ENCODE measurements at places on chromosomes 3 and 15.

DNA sequence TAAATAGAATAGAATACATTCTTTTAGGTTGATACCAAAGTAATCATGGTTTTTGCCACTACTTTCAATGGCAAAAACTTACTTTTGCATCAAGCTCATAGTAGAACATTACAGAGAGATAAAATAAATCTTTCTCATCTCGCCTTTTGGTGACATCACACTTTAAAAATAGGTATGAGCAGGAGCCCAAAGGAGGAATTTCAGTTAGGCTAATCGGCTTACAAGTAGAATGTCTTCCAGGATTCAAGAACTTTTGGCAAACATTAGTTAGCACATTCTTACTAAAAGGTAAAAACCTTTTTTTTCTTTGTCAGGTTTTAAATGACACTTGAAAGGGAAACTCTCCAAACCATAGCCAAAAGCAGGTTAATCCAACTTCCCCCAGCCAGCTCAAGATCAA lies 59.7 kb upstream of the CMSS1 start:
- DNase-seq = no peak

DNA sequence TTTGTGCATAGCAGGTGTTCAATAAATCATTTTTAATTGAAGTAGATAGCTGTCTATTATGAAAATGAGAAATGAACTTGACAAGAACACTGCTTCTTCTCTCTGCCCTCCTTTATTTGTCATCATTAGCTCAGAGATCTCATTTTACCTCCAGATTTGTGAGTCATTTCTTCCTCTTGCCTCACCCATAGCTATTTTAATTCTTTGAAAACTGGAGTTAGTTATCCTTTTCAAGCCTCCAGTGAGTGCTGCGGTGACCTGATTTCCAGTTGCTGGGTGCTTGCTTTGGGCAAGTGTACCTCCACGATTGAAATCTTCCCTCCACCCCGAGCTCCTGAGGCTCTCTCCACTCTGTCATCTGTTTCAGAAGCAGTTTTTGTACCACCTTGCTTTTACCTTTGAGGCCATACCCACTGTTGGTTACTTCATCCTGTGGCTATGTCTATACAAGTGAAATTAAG lies 114.6 kb downstream of the NFKBIZ start:
- no peak for DNase-seq

DNA sequence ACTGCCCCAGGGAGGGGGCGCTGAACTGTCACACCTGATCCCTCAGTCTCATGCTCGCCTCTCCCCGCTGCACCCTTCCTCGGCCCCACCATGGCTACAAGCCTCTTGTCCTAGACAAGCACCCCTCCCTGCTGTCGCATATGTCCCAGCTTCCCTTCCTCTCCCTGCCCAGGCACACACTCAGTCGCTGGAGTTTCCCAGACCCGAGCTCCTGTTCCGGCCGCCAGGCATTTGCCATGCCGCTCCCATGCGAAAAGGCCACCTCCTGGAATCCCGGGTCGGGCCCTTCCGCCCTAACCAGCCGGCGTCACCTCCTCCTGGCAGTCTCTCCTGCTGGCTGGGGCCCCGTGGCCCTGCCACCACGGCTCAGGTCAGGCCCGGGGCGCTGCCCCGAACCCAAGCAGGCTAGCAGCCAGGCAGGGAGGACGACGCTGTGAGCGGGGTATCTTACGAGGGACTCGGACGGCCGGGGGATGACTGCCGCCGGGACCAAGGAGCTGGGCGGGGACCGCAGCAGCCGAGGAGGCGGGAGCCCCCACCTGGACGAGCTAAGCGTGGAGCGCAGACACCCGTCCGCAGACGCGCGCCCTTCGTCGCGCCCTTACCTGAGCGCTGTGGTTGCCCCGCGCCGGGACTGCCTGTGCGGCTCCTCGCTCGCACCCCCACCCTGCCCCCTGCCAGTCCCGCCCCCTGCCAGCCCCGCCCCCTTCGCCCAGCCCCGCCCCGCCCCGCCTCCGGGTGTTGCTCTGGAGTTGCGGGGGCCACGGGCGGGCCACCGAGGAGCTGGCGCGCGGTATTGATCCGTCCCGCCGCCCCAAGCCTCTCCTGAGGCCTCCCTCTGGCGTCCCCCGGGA lies at the start of gene ALS2CL:
TSS of gene ALS2CL (minus strand) at position 642 of the 854 bp plus-strand sequence. CDS start 4,239 bp downstream, outside the sequence.
- peak; percentile 99 for DNase-seq

DNA sequence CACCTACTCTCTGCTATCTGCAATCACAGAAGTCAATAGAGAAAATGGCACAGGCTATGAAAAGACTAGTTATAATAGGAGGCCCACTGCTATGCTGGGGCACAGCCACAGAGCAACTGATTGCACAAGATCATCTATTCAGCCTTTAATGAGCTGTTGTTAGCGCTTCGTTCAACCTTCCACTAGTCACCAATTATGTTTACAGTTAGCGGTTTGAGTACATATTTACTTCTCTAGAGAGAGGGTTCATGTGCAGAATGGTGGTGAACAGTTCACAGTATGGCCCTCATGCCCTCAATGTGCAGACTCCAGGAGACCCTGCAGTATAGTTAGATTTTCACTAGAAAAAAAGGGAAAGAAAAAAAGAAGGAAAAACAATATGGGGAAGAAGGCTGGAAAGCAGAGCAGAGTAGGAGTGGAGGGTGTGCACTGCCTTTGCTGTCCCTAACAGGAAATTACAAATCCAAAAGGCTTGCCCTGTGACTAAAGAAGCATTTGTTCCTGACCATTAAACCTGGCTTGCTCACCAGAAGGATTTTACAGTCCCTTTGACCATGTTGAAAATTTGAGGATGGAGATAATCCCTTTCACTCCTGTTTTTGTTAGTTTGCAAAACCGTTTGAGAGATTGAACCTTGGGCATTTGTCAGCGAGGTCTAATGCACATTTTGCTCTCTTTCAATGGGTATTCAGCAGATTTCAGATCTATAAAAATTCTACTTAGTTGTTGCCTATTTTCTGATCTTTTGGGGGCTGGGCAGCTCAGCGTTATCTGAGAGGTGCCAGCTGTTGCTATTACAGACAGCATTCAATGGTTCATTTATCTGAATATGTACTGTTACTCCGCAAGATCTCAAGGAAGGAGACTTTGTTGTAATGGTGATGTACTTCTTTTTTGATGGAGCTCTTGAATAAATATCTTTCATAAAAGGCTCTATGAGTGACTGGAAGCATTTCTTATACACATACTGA lies 296.1 kb downstream of the LSAMP start:
- no peak for DNase-seq

GRCh38 chr15:59991834-59992233 lies 12.3 kb upstream of the FOXB1 start:
- DNase-seq = no peak

GRCh38 chr15:46708226-46708625 lies 1009.1 kb upstream of the SEMA6D start:
- no peak for DNase-seq

GRCh38 chr3:133828576-133829309 lies 23.1 kb downstream of the SRPRB start:
- DNase-seq = peak; percentile 80

DNA sequence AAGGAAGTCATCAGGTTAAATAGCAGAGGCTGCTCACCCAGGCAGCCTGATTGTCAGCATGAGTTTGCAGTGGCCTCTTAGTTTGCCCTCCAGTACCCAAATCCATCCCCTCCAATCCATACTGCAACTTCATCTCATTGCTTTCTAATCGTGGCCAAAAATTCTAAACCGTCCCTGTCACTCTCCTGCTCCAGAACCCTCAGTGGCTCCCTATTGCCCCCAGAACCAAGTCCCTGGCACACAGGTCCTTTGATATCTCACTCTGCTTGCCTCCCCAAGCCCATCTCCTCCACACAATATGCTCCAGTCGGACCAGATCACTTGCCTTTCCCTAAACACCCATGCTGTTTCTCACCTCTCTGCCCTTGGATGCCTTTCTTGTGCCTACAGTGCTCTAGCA lies 49.7 kb downstream of the ST8SIA2 start:
- no peak for DNase-seq

DNA sequence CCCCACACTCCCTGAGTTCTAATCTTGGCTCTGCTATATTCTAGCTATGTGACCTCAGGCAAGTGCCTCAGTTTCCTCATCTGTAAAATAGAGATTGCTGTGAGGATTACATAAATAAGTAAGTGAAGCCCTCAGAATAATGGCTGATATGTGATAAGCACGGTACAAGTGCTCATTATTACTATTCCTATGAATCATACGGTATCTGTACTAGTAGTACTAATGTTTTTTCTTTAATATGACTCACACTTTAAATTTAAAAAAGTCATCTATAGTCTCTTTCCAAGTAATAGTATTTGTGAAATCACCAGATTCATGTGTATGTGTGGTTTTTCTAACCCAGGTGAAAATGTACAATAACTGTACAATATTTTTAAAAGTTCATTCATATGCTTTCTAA lies 58.7 kb downstream of the CLDN11 start:
- DNase-seq = no peak

DNA sequence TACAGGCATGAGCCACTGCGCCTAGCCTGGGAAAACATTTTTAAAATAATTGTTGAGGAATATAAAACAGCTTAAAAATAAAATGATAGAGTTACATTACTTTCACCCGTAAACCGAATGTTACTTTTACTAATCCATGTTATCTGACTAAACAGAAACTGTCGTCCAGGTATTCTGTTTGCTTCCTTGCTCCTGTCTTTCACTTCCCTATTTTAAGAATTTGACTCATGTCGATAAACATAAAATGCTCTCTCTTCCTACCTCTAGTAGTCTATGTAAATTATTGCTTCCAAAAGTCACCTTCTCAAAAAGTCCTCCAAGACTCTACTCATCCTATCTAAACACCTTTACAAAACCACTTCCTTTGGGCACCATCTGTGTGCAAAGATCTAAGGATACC lies 216.4 kb downstream of the RBMS3 start:
- no peak for DNase-seq

- no peak for DNase-seq
Measured at GRCh38 chr3:51340013-51340829, 44.9 kb upstream of the MANF start.

DNA sequence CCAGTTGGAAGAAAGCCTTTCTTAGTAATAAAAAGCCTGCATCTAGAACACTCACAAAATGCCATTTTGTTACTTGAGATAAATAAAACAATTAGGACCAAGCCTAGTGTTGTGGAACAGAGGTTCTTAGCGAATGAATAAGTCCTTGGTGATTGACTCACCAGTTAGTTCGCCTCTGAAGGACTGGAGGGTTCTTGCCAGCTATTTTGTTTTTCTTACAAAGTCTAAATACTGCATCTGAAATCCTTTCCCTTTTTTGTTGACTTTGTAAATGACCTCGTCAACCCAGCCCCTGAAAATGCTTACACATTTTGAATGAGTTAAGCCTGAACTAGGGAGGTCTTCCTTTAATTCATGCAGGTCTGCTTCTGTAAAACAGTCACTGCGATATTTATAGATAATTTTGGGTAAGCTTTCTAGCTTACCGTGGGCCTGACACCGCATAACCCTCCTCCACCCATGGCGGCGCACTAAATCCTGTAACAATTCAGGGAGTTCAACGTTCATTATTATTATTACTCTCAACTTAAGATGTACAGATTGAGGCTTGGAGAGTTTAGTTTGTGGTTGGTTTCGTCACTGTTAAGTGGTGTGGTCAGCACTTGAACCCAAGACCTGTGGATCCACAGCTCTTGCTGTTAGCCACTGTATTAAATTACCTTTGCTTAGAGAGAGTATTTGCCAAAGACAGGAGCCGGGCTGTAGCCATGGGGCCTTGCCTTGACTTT lies 45.0 kb upstream of the SACM1L start:
- no peak for DNase-seq

DNA sequence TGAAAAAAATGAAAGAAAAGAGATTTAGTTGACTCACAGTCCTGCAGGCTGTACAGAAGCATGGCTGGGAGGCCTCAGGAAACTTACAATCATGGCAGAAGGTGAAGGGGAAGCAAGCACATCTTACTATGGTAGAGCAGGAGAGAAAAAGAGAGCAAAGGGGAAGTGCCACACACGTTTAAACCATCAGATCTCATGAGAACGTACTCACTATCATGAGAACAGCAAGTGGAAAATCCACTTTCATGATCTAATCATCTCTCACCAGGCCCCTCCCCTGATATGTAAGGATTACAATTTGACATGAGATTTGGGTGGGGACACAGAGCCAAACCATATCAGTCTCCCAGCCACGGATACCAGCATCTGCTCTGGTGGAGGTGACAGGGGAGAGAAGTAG lies 50.8 kb upstream of the CPOX start:
- no peak for DNase-seq

All from H7 (cell line).